Astrocyte of the spinal cord (primary cell): ENCODE measurements at places on chromosomes 11 and 22.

DNA sequence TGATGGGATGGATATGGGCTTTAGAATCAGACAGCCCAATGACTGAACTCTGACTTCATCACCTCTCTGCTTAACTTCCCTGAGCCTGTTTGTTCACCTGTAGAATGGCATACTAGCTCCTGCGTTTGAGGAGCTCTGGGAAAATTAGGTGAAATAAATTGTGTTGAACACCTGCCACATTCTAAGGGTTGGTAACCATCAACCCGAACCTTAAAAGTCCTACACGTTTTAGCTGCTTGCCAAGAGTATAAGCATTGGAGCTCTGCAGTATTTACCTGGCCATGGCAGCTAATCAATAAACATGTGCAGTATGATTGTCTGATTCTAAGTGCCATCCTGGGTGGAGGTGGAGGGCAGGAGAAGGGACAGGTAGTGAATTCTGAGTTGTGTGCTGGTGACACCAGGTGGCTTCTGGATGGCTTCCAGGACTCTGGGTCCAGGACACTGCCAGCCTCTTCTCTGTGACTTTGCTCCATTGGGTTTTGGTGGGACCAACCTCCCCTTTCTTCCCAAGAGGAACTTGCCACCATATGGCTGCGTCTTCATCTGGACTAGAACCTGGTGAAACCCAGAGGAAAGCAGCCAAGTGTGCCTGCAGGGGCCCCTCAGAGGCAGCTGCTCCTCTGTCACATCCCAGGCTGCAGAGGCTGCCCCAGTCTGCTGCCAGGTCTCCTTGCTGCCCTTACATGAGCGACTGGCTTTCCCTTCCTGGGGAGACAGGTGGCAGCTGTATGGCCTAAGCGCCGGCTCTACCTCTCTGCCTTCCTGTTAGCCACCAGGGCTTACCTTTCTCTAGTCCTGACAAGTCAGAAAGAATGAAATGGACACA lies 85.6 kb downstream of the CACNG2 start:
- no peak for DNase-seq

GRCh38 chr11:35336726-35337125 lies 82.6 kb downstream of the SLC1A2 start:
- no peak for DNase-seq

DNA sequence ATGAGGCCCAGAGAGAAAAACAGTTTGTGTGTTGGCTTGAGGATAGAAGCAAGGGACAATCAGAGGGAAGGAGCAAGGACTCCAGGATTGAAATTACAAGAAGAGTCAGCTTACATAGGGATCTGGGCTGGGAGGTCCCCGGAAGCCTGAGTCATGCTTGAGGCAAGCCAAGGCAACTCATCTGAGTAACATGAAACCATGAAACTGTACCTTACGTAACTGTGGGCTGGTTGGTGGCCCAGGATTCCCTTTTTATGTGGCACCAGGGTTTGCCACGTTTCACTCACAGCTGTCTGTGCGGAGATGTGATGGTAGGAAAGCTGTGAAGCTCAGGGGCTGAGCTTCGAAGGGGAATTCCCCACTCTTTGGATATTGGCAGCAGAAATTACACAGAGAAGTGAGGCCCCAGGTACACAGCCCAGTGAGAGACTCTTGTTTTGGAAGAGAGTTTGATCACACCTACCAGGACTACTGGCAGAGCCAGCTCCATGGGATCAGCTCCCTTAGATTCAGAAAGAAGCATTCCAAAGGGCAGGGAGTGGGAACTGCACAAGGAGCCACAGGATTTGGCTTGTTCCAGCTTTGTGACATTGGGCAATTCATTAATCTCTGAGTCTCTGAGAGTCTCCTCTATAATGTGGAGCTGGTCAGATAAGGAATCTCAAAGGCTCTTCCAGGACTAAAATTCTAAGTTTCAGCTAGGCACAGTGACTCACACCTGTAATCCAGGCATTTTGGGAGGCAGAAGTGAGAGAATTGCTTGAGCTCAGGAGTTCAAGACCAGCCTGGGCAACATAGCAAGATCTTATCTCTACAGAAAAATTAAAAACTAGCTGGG lies 7.8 kb downstream of the SLC5A1 start:
- peak; percentile 84 for DNase-seq

GRCh38 chr22:23270212-23270733 lies 90.0 kb downstream of the BCR start:
- no peak for DNase-seq

- DNase-seq: no peak
Observed at GRCh38 chr22:47610764-47611163, 848.3 kb downstream of the TBC1D22A start.

DNA sequence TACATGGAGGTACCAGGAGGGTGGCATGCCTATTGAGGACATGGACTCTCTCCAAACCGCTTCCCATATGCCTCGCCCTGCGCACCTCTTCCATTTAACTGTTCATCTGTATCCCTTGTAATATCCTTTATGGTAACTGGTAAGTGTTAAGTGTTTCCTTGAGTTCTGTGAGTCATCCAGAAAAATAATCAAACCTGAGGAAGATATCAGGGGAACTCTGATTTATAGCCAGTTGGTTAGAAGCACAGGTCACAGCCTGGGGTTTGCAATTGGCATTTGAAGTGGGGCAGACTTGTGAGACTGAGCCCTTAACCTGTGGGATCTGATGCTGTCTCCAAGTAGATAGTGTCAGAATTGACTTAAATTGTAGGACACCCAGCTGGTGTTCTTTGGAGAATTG lies 27.6 kb upstream of the CAT start:
- no peak for DNase-seq
